NCI-H1105 treated with DMSO at 0.1 percent for 48 hours (cell line): ENCODE measurements at places on chromosomes 2 and 18.

DNA sequence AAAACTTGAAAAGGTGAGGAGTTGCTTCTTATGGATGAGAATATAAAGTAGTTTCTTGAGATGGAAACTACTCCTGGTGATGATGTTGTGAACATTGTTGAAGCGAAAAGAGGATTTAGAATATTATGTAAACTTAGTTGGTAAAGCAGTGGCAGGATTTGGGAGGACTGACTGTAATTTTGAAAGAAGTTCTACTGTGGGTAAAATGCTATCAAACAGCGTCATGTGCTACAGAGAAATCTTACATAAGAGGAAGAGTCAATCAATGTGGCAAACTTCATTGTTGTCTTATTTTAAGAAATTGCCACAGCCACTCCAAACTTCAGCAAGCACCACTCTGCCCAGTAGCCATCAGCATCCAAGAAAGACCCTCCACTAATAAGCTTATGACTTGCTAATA lies 112.9 kb upstream of the ZEB2 start:
- no peak for DNase-seq

GRCh38 chr18:79523736-79524180 lies 128.0 kb downstream of the NFATC1 start:
- no peak for DNase-seq

GRCh38 chr2:237696461-237696860 lies 69.1 kb downstream of the LRRFIP1 start:
- no peak for DNase-seq

GRCh38 chr2:290090-290722 lies 2.3 kb upstream of the ALKAL2 start:
- DNase-seq, result peak; percentile 48

GRCh38 chr18:61973273-61974115 lies 80.7 kb upstream of the RNF152 start:
- DNase-seq, result no peak

DNA sequence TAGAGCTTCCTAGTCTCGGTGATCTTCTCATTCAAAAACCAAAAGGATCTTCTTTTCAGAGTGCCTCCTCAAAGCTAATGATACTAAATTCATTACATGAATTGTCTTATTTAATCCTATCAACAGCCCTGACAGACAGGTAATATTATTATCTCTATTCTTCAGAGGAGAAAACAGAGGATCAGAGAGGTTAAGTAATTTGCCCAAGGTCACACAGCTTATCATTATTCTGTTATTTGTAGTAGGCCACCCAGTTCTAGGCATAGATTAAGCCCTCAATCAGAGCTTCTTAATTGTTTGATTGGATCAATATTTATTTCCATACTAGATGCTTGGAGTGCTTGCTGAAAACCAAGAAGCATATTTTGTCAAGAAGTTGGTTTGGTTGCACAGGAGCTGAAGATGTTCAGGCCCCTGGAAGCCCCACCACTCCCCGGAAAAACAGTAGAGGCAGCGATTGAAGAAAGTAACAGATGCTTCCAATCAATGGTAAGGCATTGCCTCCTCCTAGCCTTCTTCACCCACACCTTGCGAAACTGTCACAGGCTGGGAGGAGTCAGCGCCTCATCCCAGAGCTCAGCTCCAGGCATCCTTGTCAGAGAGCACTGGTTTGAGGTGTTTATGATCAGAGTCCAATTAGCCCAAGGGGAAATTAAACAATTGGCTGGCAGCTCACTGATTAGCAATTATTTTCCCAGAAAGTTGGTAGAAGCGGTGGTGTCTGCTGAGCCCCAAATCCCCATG lies 487.2 kb downstream of the BCL11A start:
- no peak for DNase-seq

DNA sequence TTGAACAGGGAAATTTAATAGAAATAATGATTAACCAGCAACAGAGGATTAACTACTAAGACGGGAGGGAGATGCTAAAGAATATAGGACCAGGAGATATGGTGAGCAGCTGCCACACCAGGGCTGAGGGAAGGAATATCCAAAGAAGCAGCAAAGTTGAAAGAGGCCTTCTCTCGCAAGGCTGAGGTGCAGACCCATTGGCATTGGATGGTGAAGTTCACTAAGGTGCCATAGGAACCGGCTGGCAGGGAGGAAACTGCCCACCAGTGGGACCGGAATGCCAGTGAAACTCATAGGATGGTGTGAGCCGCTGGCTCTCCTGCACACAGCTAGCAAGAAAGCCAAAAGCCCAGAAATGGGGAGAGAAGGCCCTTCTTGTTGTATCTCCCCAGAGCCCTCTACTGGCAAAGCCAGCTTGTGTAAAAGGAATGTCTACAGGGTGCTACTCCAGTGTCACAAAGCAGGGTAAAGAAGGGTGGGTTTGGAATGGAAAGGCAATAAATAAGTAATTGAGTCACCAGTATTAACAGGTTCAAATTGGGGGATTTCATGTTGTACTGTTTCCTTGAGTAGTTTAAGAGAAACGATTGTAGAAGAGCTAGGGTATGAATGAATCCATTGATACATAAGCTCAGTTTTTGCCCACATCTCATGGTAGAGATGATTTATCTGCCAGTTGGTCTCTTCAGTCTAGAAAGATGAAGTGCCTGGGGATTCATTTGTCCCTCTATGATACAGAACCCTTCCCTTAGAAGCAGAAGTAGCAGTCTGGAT lies 36.0 kb downstream of the FARP2 start:
- DNase-seq, result no peak

DNA sequence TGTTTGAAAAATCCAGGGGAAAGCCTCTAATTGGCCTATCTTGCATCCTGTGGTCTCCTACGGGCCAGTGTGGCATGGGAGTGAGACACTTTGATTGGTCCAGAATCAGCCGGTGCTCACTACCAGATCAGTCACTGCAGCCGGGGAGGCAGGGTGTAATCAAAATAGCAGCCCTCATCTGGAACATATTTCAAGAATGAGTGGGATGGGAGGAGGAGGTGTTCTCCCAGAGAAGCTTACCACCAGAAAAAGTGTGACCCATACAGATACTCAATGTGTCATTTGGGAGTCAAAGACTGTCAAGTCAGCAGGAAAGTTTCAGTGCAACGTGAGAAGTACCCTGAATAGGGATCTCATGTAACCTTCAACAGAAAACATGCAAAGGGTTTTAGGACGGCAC lies 393.9 kb upstream of the SLC14A2 start:
- no peak for DNase-seq

- no peak for DNase-seq
Measured at GRCh38 chr18:61216051-61216450, 117.2 kb upstream of the CDH20 start.
